ENCODE measurements at places on chromosomes 13 and 19.

DNA sequence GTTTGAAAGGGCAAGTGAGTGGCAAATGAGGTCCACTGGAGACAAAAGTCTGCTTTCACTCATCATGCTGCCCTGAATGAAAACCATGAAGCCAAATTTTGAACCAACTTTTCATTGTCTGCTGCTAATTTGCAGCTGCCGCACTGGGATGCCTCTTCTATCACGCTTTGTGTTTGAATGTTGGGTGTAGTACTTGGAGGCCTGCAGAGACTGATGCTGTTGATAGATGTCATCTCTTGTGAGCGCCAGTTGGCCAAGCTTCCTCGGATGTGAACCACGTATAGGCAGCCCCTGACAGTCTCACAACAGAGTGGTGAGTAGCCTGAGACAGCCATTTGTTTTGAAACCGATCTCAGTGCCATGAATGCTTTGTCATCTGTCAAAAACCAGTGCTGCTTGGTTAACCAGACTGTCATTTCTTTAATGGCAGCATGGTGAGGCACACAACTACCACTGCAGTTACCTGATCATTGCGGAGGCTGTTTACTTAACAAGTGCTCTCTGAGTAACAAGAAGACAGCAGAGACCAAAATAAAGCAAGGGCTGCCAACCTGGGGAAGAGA, 31.2 kb upstream of the SLC10A2 start:
- DNase-seq, result no peak

GRCh38 chr19:30342901-30343300, 29.3 kb upstream of the ZNF536 start:
- no peak for DNase-seq

DNA sequence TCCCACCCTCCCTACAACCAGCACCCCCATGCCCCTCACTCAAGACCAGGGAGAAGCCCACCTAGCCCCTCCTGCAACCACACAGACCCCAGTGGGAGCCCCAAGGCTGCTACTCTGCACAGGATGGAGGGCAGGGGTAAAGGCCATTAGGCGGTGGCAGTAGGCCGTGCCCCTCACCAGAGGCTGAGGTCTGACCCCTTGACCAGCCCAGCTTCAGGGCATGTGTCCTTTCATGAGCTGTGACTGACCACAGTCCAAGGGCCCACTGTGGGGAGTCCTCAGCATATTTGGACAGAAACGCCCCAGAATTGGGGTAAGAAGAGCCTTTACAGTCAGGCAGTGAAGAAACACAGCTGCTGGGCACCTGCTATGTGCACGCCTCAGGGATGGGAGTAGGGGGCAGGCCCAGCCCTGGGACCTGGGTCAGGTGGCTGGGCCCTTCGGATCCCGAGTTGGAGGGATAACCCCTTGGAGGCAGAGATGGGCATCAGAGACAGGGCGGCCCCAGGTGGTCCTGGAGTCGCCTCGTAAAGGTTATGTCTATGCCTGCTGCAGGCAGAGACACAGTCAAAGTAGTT, 1.7 kb upstream of the RPS5 start:
- DNase-seq, result no peak

- DNase-seq, result no peak
Measured at GRCh38 chr13:100951016-100951415, 276.4 kb upstream of the TMTC4 start.

DNA sequence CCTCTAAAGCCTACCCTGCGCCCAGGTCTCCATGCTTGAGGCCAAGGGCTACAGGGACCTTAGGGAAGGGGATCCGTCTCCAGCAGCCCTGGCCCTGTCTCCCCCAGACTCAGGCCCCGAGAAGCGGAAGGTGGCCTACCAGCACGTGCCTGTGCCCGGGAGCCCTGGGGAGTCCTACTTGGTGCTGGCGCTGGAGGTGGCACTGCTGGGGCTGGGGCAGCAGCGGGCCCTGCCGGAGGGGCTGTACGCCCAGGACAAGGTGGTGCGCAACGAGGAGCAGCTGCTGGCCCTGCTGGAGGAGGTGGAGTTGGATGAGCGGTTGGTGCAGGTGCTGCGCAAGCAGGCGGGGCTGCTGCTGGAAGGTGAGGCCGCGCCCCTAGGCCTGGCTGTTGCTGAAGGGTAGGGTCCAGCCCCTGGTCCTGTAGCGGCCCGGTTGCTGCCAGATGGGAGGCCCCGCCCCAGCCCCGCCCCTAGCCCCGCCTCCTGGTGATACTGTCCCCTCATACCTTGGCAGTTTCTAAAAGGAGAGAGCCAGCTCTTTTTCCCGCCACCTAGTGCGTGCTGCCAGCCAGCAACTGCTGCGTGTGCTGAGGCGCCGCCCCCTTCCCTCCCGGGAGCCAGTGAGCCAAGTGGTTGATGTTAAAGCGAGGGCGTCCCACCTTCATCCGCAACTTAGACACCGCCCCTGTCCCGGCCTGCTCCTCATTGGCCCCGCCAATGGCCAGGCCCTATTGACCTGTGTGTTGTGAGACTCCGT, 22.6 kb downstream of the ZSWIM4 start:
- DNase-seq, result no peak
